Hindlimb muscle (tissue), 1 donor: ENCODE measurements at places on chromosomes 1 and 21.
A peak's percentile ranks its signal among the peaks of the same experiment; 100 is the strongest.

DNA sequence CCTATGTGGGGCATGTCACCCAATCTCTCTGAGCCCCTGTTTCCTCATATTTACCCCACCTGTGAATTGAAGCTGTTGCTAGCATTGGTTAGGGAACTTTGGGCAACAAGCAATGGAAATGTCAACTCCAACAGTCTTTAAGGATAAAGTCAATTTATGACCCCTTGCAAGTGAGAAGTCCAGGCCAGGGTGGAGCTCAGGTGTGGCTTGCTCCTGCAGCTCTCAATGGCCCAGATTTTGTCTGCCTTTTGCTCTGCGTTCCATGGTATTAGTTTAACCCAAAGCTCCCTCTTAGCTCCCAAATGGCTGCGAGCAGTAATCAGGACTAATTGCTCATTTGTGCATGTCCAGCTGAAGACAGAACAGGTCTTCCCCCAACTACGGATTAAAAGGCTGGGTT, 70.4 kb upstream of the ABCG1 start:
- DNase-seq: no peak

GRCh38 chr1:165045902-165046301, 310.6 kb downstream of the LMX1A start:
- no peak for DNase-seq

DNA sequence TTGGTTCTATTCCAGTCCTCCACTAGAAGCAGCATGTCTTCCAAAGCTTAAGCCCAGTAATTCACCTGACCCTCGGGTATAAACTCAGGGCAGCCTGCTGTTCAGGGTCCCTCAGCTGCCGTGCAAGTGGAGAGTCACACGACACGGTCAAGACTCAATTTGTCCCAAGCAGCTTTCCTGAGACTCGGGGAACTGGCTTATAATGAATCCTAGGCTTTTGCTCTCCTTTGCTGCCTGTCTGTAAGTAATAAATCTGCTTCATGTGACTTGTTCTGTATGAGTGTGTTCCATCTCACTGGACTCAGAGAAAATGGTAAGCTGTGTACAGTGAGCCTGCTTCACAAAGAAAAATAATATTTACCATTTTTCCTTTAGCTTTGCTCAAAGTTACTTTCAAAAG, 119.8 kb downstream of the CYYR1 start:
- no peak for DNase-seq

DNA sequence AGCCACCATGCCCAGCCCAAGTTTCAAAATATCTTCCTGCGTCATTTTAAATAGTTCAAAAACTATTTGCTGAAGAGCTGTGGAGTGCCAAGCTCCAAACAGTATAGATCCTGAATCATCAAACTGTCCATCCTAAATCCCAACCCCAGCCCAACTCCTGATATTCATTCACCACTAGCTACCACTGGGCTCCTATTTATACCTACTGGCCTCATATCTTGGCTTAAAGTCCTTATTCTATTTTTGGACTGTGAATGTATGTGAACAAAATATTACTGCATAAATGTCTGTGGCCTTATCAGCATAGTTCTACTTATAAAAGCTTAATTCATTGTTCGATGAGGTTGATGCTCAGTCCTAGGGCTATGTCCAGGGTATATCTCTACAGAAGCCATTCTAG, 5.2 kb upstream of the SCAMP3 start:
- DNase-seq: no peak

DNA sequence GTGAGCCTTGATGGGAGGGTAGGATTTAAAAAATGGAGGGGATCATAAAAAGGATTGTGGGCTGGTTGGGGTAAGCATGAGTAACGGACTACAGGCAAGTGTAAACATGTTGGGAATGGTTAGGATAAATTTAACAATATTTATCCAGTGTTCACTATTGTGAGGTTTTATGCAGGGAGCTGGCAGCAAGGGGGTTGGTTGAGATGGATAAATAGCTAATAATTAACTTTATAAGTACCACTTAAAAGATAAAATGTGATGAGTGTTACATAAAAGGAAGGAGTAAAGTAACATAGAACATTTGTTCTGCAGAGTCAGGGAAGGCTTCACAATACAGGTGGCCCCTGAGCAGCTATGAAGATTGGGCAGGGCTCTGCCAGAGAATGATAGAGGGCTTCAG, 109.0 kb downstream of the NGF start:
- no peak for DNase-seq

DNA sequence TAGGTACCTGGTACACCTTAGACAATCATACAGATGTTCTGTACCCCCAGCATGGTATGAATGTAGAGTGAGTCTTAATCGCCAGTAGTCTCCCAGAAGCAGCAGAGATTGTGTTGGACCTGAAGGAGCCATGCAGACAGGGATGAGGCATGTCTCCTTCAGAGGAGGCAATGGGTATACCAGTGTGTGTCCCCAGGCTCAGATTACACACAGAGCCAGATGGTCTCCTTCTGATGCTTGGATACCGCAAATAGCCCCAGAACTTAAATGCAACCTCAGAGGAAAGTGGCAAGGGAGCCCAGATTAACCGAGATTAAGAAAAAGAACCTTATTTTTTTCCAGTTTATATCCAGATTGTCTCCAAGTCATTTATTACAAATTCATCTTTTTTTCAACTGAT, 96.8 kb upstream of the C21orf91 start:
- DNase-seq: no peak

DNA sequence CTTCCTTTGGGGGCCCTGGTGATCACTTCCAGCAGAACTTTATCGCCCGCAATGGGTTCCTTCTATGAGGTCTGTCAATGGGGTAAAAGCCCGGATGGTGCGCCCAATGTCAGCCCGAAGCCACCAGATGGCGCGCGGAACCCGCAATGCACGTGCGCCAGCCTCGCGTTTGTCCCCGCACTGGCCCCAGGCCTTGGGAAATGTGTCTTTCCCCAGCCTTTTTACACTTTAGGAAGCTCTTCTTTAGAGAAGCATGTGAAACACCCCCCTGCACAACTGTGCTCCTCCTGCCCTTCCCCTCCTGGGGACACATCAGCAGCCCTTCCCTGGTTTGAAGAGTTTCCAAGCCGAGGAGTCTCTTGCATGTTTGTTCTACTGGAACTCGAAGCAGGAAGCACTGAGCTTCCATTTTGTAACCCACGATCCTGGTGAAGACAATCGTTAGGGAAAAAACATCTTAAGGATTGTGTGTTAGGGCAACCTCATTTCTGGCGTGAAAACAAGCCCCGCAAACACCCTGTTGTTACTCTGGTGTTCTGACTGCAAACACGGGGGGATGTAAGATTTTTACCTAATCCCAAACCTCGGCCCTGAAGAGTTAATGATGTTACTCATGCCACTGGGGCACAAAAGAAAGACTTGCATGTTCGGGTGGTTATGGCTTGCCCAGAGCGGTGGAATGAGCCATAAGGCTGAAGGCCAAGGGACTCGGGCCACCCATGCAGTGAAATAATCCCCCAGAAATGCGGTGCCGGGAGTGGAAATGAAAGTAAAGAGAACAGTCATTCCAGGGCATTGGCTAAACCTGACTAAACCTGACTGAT, 20.4 kb upstream of the TARBP1 start:
- peak; percentile 92 for DNase-seq

DNA sequence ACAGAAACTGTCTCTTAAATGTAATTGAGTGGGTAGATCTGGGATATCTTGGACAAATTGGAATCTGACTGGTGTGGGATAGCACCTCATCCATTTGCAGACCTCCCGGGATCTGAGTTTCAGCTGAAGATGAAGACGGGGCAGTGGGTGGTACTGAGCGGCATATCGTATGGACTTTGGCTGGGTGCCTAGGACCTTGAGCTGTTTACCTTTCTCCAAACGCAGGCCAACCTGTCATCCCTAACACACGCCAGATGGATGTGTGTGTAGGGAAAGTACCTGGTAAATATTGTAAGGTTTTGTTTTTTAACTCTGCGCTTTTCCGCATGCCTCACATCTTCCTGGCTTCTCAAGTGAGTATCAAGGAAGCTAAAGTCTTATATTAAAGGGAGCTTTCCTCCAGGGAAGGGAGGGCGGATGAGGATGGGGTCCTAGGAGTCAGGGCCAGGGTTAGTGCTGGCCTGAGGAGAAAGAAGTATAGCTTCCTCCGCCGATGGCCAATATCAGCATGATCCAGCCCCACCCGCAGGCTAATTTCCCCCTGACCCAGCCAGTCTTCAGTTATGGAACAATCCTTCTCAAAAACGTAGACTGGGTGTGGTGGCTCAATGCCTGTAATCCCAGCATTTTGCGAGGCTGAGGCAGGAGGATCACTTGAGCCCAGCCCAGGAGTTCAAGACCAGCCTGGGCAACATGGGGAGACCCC, 26.2 kb downstream of the ATP8B2 start:
- DNase-seq: no peak

GRCh38 chr1:118186026-118186425, 998 bp upstream of the SPAG17 start:
- DNase-seq: no peak

- peak; percentile 45 for DNase-seq
Observed at GRCh38 chr21:43893536-43894205, 28.6 kb downstream of the AGPAT3 start.

- no peak for DNase-seq
Observed at GRCh38 chr1:167924102-167924501, 10.2 kb upstream of the ADCY10 start.

GRCh38 chr21:46604329-46604974, 430 bp downstream of the S100B start:
- DNase-seq: no peak

GRCh38 chr1:185325413-185325812, 8.4 kb upstream of the IVNS1ABP start:
- no peak for DNase-seq
